Right cardiac atrium (tissue), 5 donors: ENCODE measurements at places on chromosomes 11 and 22. TPM values are rescaled to one million over a fixed set of nuclear protein-coding genes. Genes with fewer than 3 reads are reported as not detected.

DNA sequence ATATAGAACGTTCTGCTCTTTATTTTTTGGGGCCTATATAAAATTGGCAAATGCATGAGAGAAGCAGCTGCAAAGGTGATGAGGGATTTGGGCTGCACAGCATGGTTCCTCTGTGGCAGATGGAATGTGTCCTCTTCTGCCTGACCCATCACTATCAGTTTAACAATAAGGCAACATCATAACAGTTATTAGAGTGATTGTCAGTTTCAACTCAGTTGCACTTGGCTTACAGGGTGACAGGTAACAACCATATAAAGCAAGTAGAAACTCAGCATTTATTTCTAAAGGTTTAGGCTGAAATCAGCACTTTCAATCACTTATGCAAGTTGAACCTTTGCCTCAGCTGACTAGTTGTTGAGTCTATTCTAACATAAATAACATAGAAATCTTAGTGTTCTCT is 935.4 kb upstream of the CHORDC1 start:
- no peak for DNase-seq

DNA sequence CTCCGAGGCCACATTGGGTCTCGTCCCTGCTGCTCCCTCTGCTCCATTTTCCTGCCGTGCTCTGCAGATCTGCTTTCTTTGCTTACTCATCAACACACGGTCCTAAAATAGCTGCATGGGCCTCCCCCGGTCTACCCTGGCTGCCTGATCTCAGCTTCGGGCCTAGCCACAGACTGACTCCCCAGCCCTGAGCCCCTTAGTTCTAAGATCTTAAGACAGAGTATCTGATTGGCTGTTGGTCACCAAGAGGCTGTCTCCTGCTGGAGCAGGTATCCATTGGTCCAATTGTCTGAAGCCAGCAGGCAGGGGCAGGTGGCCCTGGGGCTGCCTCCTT is 53.7 kb upstream of the NECTIN1 start:
- DNase-seq = no peak

DNA sequence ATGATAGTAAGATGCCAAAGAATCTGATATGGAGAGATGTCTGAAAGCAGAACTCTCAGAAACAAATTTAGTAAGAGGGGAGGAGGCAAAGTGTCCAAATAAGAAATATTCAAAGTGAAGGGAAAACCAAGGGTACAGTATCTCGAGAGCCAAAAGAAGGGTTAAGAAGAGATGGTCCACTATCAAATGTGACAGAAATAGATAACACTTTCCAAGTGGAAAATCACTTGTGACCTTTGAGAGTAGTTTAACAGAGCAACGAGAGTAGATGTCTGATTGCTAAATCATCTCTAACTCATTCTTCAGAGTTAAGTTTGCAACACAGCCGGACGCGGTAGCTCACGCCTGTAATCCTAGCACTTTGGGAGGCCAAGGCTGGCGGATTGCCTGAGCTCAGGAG is 4.3 kb upstream of the BUD13 start:
- DNase-seq = no peak

The OR52A1 gene
- not detected for total RNA-seq

The DERL3 gene
- total RNA-seq = 6.1 TPM

The PKDREJ gene
- total RNA-seq = 0.12 TPM

The SMTN gene
- 223 TPM for total RNA-seq

The CNGA4 gene
- not detected for total RNA-seq
